Kidney (tissue), 22 donors: ENCODE measurements at places on chromosomes 7 and 10.

- H3K4me1 ChIP-seq = no peaks in the 10 kb centered on the region
- H3K4me3 ChIP-seq = peak overlapping the region; percentile 64
- H3K27ac ChIP-seq = no peak overlapping the region
Measured at GRCh38 chr10:70381471-70382421, 679 bp downstream of the LRRC20 start.

DNA sequence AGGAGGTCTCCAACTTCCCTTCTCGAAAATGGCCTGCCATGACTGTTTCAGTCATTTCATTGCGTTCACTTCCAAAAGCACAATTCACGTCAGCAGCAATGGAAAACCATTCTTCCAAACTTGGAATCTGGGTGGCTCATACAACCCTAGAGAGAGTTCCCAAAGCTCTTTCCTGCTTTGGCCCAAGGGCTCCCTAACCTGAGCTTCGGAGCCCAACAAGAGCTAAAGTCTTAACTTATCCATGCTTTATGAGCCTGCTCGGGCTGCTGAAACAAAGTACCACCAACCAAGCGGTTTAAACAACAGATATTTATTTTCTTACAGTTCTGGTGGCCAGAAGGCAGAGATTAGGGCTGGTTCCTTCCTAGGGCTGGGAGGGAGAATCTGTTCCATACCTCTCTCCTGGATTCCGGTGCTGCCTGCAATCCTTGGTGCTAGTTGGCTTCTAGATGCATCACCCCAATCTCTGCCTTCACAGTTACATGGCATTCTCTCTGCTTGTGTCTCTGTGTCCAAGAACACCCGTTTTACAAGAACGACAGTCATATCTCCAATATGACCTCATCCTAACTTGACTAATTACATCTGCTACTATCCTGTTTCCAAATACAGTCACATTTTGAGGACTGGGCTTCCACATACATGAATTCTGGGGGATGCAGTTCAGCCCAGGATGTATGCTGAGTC lies 33.5 kb downstream of the CAMK2B start:
- no peaks in the 10 kb centered on the region for H3K27me3 ChIP-seq
- no peak overlapping the region for H3K27ac ChIP-seq
- H3K4me3 ChIP-seq = no peak overlapping the region

- no peaks in the 10 kb centered on the region for H3K27me3 ChIP-seq
- H3K4me3 ChIP-seq = no peak overlapping the region
- H3K36me3 ChIP-seq = no peaks in the 10 kb centered on the region
- no peak overlapping the region for H3K27ac ChIP-seq
Measured at GRCh38 chr7:137655804-137656203, 191.0 kb downstream of the DGKI start.

DNA sequence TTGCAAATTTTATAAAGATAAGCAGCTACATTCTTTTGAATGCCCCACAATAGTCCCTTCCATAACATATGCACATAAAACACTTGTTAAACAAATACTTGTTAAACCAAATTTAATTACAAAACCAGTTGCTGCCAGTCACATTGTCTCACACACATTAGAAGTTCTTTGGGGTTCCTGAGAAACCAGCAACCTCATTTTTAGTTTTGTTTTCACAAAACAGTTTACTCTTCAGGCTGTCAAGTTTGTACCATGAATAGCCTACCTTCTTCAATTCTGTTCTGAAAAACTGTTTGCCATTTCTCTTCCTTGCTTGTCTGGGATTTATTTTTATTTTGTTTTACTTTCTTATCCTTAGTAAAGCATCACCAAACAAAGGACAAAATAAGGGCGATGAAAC lies 176.5 kb upstream of the PHF14 start:
- no peaks in the 10 kb centered on the region for H3K27me3 ChIP-seq
- H3K27ac ChIP-seq = no peak overlapping the region
- H3K4me3 ChIP-seq = no peak overlapping the region
- no peak for DNase-seq
